Liver (tissue), 10 donors: ENCODE measurements at places on chromosomes 6 and 20. TPM values are rescaled to one million over a fixed set of nuclear protein-coding genes. Genes with fewer than 3 reads are reported as not detected.

Gene AARS2
- total RNA-seq = 9.2 TPM

Gene GPLD1
- 62.0 TPM for total RNA-seq

Gene ZC2HC1B
- total RNA-seq = not detected

Gene AK9
- total RNA-seq = 5.0 TPM

Gene ATXN1
- 8.8 TPM for total RNA-seq

Gene SYTL3
- 0.28 TPM for total RNA-seq

Gene MROH8
- 2.0 TPM for total RNA-seq

Gene WFDC5
- total RNA-seq = not detected

Gene NOX3
- not detected for total RNA-seq

Gene PDYN
- total RNA-seq = not detected

Gene C6orf118
- total RNA-seq = not detected

Gene MYT1
- total RNA-seq = under 0.01 TPM
